Posterior vena cava (tissue), 2 donors: ENCODE measurements at places on chromosomes 2 and 18. TPM values are rescaled to one million over a fixed set of nuclear protein-coding genes. Genes with fewer than 3 reads are reported as not detected.

The CFC1 gene
- total RNA-seq: not detected

The MERTK gene
- total RNA-seq: 34.2 TPM

The NYAP2 gene
- total RNA-seq: not detected

The CDK5R2 gene
- total RNA-seq: not detected

The FBXO36 gene
- 2.6 TPM for total RNA-seq

The SYT4 gene
- total RNA-seq: not detected

The MROH2A gene
- total RNA-seq: not detected

The ASXL3 gene
- total RNA-seq: 5.0 TPM

The RGPD4 gene
- total RNA-seq: 0.37 TPM

The ABHD3 gene
- 10.3 TPM for total RNA-seq

The ANKMY1 gene
- total RNA-seq: 7.1 TPM

The SLC9A2 gene
- not detected for total RNA-seq

The SERPINB10 gene
- not detected for total RNA-seq

The LHCGR gene
- 0.37 TPM for total RNA-seq

The NT5DC4 gene
- total RNA-seq: not detected

The STAM2 gene
- total RNA-seq: 40.9 TPM

The C2orf78 gene
- not detected for total RNA-seq

The MBD1 gene
- 48.6 TPM for total RNA-seq

The SPEG gene
- 217 TPM for total RNA-seq

The ALPG gene
- total RNA-seq: not detected

The AMER3 gene
- total RNA-seq: not detected

The ADRA2B gene
- 7.1 TPM for total RNA-seq

The UGT1A8 gene
- total RNA-seq: not detected

The UPP2 gene
- total RNA-seq: not detected

The ATOH8 gene
- total RNA-seq: 17.5 TPM

The CRYGD gene
- not detected for total RNA-seq

The PIGN gene
- total RNA-seq: 18.6 TPM

The APLF gene
- 9.2 TPM for total RNA-seq
